NCI-H1417 (cell line): ENCODE measurements at places on chromosomes 12 and 14.
A peak's percentile ranks its signal among the peaks of the same experiment; 100 is the strongest.

DNA sequence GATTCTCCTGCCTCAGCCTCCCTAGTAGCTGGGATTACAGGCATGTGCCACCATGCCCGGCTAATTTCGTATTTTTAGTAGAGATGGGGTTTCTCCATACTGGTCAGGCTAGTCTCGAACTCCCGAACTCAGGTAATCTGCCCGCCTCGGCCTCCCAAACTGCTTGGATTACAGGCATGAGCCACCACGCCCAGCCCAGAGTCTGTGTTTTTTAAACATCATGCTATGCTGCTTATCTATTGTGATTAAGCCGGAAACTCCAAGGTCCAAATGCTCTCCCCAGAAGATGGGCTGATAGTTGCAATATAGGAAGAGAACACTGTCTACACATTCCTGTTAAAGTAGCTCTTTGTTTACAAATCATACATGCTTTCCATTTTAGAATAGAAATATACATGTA, 30.5 kb upstream of the MAX start:
- DNase-seq, result no peak

DNA sequence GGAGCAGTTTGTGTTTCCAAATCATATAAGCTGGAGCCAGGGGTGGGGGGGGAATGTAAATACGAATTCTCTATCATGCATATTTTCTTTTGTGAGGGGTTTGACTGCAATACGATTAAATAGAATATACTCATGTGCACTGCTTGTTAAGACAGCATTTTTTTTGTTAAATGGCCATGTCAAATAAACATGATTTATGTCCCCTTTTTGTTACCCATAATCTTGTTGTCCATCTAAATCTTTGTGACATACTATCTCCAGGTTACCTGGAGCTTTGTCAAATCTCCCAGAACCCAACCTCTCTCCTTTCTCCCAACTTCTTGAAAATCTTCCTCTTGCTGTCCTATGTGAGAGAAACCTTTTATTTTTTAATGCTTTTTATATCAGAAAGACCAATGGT, 233.1 kb downstream of the SLC25A21 start:
- DNase-seq, result peak; percentile 58

GRCh38 chr12:106251631-106252455, 4.0 kb upstream of the CKAP4 start:
- DNase-seq, result no peak

GRCh38 chr12:129886541-129886940, 17.3 kb downstream of the TMEM132D start:
- no peak for DNase-seq

GRCh38 chr14:28758885-28759652, 7.5 kb upstream of the FOXG1 start:
- no peak for DNase-seq

DNA sequence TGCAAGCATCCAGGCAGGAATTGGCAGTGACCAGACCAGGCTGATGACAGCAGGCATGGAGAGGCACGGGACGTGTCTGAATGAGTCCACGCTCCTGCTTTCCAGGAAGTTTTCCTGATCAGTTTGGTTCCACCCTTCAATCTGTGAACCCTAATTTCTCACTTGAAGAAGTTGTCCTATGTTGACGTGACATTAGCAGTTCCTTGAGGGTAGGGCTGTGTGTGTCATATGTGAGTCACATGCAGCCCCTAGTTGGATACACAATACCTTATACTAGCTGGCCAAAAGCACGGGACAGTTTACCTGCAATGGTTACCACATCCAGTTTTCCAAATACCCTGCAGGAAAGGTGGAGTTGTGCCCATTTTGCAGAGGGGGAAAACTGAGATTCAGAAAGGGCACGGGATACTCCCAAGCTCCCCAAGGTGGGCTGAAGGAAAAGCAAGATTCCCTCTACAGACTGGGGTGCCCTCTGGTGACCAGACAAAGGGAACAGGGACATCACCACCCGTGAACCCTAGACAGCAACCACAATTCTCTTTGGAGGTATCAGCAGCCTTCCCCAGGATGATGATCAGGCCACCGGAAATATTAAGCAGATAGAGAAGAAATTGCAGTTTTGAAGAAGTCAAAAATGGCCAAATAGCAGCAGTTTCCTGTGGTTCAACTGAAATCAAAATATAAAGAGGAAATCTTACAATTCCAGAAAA, 194.5 kb downstream of the PHETA1 start:
- DNase-seq, result peak; percentile 25

DNA sequence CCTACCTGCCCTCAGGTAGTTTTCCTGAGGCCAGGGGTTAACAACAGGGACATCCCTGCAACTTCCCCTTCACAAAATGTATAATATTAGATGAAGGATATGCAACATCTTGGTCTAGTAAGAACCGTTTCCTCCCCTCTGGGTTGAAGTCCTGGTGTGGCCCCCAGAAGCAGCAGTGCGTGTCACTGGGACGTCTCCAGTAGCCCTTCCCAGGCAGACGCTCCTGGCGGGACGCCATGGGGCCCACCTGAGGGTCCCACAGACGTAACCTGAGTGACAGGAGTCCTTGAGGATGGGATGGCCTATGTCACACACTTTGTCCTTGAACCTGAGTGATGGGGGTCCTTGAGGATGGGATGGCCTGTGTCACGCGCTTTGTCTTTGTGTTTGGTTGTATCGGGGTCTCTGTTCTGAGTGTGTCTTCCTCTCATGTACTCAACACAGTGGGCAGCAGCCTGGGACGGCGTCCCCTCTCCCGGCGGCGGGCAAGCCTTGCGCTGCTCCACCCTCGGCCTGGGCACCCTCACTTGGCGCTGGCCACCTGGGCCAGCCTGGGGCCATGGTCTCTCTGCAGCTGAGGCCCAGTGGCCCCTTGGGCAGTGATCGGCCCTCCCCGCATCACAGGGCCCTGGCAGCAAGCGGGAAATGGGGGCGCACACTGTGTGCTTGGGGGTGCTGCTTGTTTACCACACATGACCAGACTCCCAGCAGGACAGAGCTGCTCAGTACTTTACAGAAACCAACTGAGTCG, 14.3 kb upstream of the AMN start:
- no peak for DNase-seq

- no peak for DNase-seq
Observed at GRCh38 chr14:104227806-104228205, 89.4 kb downstream of the KIF26A start.

- DNase-seq, result no peak
Observed at GRCh38 chr12:102920271-102920670, 3.2 kb upstream of the PAH start.

DNA sequence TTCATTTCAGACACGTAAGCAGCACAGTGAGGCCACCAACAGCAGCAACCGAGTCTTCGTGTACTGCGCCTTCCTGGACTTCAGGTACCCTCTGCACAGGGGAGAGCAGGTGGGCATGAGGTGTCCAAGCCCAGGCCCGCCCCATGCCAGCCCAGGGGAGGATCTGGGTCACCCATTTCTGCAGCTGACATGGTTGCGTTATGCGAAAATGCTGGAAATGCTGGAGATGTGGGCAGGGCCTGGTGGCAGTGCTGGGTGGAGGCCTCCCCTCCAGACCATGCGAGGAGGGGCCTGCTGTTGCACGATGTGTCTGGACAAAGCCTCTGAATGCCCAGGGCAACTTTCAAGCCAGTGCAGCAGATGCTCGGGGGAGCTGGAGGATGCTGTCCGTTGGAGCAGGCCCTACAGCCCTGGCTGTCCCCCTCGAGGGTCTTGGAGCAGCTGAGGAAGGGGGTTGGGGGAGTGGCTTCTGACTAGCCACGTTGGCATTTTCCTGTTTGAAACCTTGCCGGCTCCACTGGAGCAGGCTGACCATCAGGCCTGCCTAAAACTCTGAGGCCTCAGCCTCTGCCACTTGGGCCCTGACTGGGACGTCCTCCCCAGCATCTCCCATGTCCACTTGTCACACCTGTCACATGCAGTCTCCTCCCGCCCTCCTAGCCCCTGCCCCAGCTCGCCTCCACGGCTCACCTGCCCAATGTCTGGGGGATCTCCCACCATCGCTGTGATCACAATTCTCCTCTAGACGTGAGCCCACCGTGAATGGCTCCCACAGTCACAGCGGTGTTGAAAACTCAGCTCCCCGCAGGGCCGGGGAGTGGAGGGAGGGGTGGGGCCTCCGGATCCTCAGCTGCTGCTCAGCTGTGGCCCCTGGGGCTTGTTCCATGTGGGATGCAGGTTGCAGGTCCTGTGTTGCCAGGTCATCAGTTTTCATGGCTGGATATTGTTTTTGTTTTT, 123.4 kb downstream of the ADGRD1 start:
- DNase-seq, result no peak

DNA sequence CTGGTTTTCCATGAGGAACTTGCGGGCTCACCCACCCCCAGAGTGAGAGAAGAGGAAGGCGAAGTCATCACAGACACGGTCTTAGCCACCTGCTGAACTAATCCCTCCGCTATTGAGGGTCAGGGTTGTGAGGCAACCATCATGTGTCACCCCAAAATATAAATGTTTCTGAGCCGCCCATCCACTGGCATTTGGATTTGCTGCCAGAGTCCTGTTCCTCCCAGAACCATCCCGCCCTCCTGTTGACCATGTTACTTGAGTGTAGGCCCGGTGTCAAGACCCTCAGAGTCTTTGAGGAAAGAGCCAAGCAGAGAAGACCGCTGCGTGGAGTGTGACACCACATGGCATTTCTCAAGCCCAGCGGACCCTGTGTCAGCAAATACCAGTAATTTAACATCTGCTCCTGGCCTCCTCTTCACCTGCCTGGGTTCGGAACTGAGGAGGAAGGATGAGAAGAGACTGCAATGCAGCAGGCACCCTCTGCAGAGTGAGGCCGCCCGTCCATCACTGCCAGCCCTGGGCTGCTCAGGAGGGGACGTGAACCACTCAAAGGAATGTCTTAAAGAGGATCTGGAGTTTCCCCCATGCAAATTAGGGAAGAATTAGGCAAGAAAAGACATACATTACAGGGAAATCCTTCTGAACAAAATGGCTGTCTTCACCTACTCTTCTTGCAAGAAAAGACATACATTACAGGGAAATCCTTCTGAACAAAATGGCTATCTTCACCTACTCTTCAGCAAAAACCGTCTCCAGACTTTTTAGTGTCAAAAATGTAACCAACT, 100.4 kb downstream of the FBXL14 start:
- DNase-seq, result no peak

- no peak for DNase-seq
Observed at GRCh38 chr14:30573226-30573814, 14.4 kb downstream of the G2E3 start.

DNA sequence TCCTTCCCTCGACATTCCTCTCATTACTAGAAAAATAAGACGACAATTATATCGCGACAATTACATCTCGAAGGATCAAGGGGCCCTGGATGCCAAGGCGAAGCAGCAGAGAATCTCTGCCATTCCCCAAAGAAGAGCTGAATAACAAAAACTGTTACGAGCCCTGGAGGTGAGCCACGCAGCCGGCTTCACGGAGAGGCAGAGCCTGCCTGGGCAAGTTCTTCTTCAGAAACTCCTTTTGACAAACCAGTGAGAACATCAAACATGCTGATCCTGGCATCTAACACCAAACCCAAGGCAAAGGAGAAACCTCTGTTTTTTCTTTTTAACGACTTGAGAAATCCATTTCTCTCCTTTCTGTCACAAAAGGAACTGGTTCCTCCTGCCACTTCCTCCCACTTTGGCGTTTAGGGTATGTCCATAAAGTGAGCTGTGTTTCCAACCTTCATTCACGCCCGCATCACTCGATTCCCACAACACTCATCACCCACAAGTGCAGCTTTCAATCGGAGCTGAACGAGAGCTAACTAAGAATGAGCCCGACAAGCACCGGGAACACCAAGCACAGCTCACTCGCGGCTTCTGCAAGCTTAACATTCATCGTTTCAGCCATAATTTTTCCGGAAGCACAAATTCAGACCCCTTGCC, 21.5 kb downstream of the CCDC88C start:
- peak; percentile 74 for DNase-seq

GRCh38 chr12:96051756-96052485, 16.5 kb upstream of the LTA4H start:
- DNase-seq, result no peak

- DNase-seq, result no peak
Observed at GRCh38 chr12:41910578-41911320, 233.9 kb downstream of the GXYLT1 start.

- DNase-seq, result no peak
Observed at GRCh38 chr14:25953532-25954139, 644.2 kb downstream of the NOVA1 start.

DNA sequence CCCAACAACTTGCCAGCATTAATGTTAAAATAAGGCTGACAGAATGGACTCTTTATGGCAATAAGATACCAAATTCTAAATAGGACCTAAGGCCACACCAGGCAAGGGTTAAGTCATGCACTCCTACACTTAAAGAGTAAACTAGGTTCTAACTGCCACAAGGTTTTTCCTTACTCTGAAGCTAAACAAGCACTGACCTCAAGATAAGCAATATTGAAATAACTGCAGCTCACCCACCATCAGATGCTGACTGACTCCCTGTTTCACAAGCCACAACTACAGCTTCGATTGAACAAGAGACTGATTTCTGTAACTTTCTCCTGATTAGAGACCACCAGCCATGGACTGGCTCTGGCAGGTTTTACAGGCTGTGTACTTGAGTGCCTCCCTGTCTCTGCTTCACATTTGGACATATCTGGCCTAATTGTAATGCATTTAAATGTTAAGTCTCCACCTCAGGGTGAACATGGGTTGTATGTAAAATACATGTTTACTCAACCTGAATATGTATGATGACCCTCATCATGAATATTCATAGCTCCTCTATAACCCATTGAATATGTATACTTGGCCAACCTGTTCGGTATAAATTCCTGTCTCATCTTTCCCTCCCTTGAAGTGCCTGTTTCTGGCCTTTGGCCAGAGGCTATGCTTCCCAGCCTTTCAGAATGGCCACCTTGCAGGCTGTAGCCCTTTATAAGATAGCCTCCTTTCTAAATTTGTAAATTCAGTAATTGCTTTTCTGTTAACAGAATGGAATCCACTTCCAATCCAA, 70.5 kb upstream of the DAAM1 start:
- DNase-seq, result no peak

- no peak for DNase-seq
Observed at GRCh38 chr12:94122591-94122990, 25.8 kb upstream of the PLXNC1 start.

GRCh38 chr12:77727442-77728001, 103.2 kb upstream of the NAV3 start:
- no peak for DNase-seq

- DNase-seq, result no peak
Observed at GRCh38 chr12:126346087-126346486, 1280.9 kb downstream of the AACS start.

DNA sequence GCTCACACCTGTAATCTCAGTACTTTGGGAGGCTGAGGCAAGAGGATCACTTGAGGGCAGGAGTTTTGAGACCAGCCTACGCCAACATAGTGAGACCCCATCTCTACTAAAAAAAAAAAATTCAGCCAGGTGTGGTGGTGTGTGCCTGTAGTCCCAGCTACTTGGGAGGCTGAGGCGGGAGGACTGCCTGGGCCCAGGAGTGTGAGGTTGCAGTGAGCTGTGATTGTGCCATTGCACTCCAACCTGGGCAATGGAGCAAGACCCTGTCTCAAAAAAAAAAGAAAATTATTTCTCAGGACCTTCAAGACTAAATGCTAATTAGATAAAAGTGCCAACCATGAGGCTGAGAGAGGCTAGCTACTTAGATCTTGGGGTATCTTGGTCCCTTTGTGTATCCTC, 23.5 kb downstream of the OTUB2 start:
- no peak for DNase-seq
